IPS DF 6.9 (cell line): ENCODE measurements at places on chromosomes 7 and 10.
A peak's percentile ranks its signal among the peaks of the same experiment; 100 is the strongest.

GRCh38 chr10:77157248-77158019, 480.2 kb downstream of the KCNMA1 start:
- DNase-seq = no peak

GRCh38 chr10:132102071-132102716, 36.4 kb downstream of the JAKMIP3 start:
- no peak for DNase-seq

DNA sequence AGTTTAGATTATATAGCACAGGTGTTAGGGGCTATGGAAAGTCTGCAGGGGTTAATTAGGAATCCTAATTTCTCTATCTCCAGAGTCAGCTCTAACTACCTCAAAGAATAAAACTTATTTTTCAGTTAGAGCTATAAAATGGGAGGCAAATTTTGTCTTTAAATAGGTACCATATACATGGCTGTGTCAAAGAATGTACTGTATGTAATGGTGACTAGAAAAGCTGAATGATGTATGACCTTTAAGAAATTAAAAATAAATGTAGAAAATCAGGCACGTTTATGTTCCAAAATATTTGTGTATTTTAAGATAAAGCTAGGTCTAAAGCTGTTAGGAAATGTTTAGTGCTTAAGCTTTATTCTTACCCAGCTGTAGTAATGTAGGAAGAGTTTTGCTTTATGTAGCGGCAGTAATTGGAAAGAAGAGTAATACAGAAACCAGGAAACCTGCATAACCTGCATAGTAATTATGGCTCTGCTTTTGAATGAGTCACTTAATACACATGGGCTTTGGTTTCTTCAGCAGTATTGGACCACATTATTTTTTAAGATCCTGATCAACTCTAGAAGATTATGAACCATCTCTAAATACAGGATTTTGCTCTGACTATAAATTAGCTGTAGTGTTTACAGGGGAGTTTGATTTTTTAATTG, 85.0 kb downstream of the KMT2E start:
- no peak for DNase-seq

- DNase-seq = no peak
Measured at GRCh38 chr10:29386342-29386999, 97.6 kb downstream of the LYZL1 start.

DNA sequence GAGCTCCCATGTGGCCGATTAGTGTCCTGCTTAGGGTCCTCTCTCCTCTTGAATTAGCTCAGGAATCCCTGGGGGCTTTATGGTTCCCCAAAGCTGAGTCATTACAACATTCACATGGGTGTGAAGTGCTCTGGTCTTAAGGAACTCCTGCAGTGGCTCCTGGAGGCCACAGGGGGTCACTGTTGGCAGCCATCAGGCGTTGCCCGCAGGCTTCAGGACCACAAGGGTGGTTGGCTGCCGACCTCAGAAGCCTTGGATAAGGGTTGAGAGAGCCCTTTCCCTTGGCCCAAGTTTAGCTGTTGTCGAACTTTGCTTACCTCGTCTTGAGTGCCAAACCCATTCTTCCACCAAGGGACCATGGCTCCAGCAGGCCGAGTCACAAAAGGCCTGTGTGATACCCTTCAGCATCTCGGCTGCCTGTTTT, 61.7 kb downstream of the SH2D4B start:
- peak; percentile 87 for DNase-seq

DNA sequence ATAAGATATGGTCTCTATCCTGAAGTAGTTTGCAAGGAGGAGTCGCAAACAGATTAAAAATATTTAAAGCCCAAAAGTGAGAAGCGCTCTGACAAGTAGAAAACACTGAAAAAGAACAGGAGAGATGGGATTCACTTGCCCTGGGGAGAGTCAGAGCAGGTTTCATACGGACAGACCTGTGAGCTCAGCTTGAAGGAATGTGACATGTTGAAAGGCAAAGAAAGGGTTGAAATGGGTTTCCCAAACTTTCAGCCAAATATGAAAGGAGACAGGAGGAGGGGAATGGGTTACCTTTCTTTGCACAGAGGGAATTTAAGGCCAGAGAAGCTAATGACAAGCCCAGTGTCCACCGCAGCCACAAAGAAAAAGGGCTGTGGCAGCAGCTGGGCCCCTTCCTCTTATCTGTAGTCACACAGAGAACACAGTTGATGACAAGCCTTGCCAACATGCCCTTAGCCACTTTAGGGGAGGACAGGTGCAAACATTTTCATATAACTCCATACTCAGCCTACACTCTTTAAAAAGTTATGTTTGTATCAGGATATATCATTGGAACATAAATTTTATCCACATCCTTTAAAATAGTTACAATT, 14.9 kb downstream of the HOXA1 start:
- no peak for DNase-seq

GRCh38 chr10:44986670-44987069, 8.1 kb upstream of the DEPP1 start:
- DNase-seq = no peak

GRCh38 chr7:35906191-35906908, 105.5 kb downstream of the SEPTIN7 start:
- DNase-seq = peak; percentile 60

- DNase-seq = no peak
Measured at GRCh38 chr7:55108401-55108800, 89.6 kb downstream of the EGFR start.

DNA sequence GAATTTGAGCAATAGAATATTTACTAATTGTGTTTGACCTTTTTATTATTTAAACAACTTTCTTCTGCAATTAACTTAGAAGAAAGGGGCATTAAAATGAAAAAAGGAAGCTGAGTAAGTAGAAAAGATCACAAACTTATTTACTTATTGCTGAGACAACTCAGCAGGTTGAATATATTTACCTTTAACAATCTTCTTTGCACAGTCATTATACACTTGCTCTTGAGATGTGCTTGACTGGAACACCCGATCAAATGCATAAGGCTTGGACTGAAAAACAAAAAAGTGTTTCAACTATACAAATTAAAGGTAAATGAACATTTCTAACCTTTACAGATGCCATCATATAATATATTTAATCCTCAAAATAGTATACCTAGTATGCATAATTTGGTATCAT, 7.9 kb downstream of the KIF5B start:
- DNase-seq = no peak

DNA sequence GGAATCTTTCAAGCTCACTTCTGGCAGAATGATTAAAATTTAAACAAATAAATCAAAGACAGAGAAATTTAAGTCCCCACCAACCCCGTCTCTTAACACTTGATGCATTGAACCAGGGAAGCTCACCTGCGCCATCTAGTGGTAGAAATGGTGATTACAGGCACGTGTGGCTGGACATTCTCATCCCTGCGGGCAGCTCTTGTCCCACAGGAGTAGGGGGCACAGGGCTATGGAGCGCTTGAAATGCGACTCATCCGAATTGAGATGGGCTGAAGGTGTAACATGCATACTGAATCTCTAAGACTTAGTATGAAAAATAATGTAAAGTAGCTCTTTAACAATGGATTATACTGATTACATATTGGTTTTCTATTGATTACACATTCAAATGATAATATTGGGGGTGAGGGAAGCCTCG, 24.8 kb upstream of the SLIT1 start:
- peak; percentile 84 for DNase-seq

DNA sequence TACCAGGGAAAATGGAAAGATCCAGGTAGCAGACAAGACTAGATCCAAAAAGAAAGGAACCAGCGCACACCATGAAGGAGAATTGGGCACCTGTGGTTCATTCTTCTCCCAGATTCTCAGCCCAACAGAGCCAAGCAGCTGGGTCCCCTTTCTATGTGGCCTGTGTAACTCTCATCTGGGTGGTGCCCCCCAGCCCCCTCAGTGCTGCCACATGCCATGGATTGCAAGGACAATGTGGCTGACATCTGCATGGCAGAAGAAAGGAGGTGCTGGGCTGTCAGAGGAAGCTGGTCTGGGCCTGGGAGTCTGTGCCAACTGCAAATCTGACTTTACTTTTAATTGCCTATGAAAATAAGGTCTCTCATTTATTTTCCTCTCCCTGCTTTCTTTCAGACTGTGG, 21.4 kb downstream of the PRSS2 start:
- DNase-seq = no peak

- no peak for DNase-seq
Measured at GRCh38 chr10:114265392-114266053, 26.5 kb downstream of the VWA2 start.

DNA sequence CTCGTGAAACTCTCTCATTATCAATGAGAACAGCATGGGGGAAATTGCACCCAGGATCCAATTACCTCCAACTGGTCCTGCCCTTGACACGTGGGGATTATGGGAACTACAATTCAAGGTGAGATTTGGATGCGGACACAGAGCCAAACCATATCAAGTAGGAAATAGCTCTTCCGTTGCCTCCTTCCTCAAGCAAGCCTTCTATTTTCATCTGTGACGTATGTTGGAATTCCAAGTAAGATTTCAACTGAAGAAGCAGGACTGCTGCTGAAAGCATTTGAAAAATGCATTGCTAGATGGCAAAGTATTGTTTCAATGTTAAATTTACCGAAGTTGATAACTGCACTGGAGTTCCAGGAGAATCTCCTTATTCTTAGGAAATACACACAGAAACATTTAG, 178.1 kb upstream of the GALNT17 start:
- DNase-seq = no peak

- DNase-seq = no peak
Measured at GRCh38 chr10:123786306-123786705, 105.3 kb downstream of the CPXM2 start.

GRCh38 chr10:85187047-85187446, 858.7 kb downstream of the CCSER2 start:
- no peak for DNase-seq

DNA sequence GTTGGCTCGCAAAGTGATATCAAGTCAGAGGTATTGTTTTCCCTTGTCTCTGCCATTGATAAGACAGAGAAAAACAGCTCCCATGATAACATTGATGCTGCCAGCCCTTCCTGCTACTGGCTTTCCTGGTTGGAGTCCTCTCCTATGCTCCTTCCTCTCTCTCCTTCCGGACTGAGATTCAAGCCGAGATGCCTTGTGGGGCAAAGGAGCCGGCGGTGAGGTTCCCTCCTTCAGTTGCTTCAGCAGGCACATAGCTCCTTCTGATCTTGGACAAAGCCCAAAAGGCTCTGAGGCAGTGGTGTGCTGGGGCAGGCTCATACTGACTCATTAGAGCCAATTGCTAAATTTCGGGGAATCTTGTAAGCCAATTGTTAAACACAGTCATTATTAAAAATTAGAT, 8.8 kb upstream of the ZCCHC24 start:
- no peak for DNase-seq

DNA sequence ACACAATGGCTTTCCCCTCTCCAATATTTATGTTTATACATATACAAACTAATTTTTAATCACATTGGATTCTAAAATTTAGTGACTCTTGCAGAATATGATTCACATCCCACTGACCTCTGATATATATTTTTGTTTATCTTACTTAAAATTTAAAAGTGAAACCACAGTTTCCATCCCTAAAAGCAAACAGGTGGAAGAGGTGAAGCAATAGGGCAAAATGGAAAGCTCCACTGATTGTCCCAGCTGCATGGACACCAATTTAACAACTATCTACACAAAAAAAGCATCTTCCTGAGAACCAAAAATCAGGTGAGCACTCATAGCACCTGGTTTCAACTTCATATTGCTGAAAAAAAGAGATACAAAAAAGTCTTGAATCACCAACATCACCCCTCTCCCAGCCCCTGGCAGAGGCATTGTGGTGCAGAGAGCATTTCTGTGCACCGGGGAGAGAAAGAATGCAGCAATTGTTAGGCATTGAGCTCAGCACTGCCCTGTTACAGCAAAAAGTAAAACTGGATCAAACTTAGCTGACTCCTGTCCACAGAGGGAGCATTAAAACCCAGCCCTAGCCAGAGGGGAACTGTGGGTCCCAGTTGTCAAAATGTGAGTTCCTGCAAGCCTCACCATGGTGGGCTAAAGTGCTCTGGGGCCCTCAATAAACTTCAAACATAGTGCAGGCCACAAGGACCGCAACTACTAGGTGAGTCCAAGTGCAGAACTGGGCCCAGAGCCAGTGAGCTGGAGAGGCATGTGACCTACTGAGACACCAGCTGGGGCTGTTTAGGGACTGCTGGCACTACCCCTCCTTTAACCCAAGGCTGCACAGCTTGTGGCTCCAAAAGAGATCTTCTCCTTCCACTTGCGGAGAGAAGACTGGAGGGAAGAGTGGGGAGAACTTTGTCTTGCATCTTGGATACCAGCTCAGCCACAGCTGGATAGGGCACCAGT, 92.1 kb downstream of the SIRT1 start:
- DNase-seq = peak; percentile 13

DNA sequence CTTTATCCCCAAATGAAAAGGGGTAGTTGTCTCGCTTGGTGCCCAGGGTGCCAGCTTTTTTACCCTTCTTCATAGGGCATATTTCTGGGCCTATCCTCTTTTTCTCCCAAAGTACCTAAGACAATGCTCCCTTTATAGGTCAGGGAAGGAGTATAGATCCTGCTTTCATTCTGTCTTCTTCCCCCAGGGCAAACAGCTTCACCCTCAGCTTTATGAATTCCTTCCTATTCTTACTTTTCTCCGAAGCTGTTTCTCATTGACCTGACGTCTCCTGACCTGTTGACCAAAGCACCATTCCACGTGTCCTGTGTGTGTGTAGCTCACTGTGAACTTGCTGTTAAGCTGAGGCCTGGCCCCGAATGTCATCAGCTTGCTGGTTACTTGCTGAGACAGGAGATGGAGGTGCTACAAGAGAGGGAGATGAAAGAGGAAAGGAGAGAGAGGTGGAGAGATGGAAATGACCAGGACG, 48.9 kb downstream of the PYROXD2 start:
- no peak for DNase-seq

DNA sequence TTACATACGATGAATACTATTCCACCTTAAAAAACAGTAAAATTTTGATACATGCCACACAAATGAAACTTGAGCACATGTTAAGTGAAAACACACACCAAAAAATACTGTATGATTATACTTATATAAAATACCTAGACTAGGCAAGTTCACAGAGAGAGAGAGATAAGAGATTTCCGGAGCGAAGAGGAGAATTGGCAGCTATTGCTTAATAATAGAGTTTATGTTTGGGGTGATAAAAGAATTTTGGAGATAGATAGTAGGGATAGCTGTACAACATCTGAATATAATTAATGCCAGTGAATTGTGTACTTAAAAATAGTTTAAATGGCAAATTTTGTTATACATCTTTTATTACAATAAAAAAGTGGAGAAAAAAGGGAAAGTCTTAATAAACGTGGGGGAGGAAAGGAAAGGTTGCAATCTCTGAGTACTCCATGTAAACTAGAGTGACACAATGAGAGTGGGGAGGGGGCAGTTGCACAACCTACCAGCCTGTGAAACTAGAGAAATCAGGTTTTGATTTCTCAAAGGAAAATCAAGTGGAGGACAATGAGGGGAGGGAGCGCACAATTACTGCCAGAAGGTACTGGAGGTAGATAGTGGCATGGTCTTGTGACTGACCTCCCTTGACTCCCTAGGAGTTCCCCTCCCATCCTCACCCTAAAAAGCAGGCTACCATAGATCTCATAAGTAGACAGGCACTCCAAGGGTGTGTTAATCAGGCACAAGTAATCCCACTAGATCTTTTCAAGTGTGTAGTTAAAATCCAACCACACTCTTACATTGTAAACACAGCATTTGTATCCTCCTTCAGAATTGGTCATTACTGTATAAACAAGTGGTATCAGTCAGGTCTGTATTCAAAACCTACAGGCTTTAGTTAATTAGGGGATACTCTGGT, 31.6 kb upstream of the ANK3 start:
- no peak for DNase-seq

GRCh38 chr7:158620839-158621441, 33.3 kb upstream of the PTPRN2 start:
- DNase-seq = no peak

GRCh38 chr7:24911213-24911603, 68.8 kb downstream of the OSBPL3 start:
- DNase-seq = no peak

GRCh38 chr10:8919280-8919679, 864.8 kb downstream of the GATA3 start:
- no peak for DNase-seq

GRCh38 chr7:41996381-41997035, 240.5 kb downstream of the GLI3 start:
- no peak for DNase-seq
